Dorsolateral prefrontal cortex (tissue), 122 donors: ENCODE measurements at places on chromosomes 2 and 18. TPM values are rescaled to one million over a fixed set of nuclear protein-coding genes. Genes with fewer than 3 reads are reported as not detected.

DNA sequence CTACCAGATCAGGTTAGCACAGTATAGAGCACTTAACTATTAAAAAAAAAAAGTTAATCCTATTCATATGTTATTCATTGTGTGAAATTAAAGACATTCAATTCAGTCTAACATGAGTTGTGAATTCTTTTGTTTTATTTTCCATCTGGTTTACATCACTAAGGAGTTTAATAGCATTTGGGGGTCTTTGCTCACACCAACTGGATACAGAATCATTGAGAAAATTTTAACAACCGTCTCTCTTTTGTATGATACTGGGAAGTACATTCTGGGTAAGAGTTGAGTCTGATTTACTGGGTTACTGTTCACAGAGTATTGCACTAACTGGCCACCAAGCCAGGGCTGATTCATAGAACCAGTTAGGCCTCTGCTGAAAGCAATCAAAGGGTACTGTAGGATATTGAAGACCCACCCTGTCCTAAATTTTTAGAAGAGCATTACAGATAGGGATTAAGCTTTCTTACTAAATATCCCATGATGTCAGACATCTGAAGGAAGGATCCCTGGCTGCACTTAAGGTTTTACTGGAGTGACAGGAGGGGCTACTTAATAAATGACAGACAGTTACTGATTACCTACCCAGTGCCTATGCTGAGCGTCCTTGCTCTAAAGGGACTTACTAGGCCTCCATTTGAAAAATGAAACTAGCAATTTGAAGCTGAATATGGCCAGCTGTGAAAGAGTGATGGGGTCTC lies 387.9 kb downstream of the SETBP1 start:
- DNase-seq = no peak

DNA sequence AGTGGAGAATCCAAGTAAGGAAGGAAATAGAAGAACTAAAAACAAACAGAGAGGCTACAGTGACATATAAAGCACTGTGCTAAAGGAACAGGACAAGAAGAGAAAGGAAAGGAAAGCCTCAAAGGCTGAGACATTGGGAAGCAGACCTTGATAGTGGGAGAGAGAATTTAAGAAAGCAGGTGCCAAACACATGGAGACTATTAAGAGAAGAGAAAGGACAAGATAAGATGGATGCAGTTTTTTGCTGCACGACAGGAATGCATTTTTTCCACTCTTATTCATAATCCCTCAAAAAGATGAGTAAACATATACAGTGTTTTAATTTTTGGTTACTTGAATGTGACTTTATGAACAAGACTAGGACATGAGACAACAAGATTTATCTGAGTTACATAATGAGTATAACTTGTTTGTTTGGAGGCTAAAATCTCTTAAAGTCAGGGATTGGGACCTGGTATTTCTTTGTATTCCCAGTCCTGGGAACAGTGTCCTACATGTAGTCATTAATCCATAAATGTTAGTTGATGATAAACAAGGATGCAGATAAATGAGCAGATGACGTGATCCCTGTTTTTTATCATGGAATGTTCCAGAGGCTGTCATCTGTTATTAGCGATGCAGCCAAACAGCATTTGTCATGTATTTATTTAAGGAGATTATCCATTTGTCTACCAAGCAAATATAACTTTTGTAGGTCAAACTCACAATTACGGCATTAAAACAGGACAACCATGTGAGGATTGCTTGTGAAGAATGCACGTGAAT lies 141.7 kb downstream of the DNER start:
- DNase-seq = no peak

DNA sequence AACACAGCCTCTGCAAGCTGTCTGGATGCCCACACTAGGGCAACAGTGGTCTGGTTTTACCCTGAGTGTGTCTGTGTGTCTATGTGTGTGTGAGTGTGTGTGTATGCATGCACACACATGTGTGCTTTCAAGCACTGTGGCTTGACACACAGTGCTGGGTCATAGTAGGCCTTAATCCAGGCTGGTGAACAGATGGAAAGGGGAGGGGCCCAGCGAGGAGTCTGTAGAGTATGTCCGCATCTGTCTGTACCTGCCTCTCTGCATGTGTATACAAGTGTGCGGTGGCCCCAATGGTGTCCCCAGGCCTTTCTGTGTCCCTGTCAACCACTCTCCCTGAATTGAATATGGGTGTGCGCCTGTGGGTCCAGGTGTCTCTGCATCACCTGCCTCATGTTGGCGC lies 9.3 kb upstream of the KCNIP3 start:
- DNase-seq = no peak

SPC25 gene
- 0.92 TPM for total RNA-seq

- DNase-seq = no peak
Observed at GRCh38 chr2:190809139-190809764, 71.4 kb upstream of the GLS start.

- DNase-seq = no peak
Observed at GRCh38 chr2:217902379-217903141, 100.2 kb downstream of the TNS1 start.

ZNF396 gene
- 1.8 TPM for total RNA-seq

DNA sequence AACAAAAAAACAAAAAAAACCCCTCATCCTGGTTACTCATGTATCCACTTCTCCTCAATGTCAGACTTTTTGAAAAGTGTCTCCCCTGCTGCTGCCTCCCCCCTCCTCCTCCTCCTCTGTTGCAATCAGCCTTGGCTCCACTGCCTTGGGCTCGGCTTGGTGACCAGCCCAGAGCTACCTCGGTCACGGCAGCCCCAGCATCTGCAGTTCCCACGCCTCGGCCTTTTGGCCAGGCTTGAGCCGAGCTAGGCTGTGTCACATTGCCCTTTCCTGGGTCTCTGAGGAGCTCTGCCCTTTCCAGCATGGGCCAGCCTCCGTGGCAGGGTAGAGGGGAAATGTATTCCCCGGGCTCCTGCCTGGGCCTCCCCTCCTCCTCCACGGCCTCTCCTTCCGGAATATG lies 22.7 kb upstream of the INHBB start:
- DNase-seq = no peak

DNA sequence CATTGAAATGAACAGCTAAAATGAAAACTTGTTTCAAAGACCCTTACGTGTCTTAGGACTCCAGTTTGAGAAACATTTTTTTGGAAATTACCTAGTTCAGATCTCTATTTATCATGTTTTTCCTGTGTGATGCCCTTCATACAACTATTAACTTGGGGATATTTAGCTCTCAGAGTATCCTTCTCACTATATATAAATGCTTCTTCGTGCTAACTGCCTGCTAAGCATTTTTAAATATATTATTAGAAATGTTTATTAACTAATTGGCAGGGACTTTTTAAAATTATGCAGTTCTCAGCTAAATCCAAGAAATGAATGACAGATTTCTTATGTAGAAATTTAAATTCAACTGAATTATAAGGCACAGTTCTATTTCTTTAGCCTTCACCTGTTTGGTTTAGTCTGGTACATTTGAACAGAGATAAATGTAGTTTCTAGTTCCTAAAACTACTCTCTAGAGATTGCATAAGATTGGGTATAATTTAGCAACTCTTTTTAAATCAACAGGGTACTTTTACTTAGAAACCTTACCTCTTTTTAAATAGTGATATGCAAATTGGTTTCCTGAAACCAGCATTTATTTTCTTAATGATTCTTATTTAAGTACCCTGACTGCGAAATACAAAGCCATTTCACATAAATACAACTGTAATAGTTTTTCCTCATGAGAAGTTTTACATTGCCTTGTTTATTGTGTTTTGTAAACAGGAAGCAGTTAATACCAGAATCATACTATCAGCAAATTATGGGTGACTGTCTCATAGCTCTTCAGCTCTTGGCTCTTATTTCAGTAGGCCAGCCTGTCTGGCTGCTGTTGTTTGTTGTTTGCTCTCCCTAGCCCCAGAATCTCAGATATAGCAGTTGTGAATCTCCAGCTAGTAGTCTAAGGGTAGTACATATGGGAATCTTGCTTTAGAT lies 140.7 kb downstream of the PTRHD1 start:
- no peak for DNase-seq

DNA sequence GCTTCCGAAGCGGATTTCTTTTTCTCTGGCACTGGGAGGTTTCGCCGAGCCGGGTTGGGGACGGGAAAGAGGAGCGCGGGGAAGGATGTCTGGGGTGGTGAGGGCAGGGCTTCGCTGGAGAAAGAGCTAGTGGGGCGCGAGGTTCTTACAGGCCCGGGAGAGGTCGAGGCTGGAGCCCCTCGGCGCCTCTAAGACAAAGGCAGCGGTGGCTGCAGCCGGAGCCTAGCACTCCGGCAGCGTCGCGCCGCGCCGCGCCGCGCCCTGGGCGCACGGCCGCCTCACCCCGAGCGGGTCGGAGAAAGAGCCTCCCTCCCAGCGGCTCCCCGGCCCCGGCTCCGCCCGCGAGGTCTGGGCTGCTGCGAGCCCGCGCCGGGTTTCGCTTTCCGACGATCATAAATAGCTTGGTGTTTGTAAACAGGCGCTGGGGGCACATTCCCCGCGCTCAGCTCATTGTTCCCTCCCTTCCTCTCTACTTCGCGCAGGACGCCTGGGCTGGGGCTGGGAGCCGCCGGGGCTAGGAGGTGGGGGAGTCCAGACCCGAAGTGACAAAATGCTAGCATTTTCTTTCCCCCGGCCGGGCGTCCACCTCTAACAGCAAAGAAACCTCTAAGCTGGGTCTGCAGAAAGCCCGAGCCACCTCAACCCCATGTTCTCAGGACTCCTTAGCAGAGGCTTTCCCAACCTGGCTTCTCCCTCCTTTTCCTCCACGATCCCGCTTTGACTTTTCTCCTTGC lies 813 bp upstream of the MEIS1 start:
- DNase-seq = no peak

SERPINB13 gene
- not detected for total RNA-seq

- no peak for DNase-seq
Observed at GRCh38 chr2:241636182-241637017, 558 bp downstream of the THAP4 start.

DNA sequence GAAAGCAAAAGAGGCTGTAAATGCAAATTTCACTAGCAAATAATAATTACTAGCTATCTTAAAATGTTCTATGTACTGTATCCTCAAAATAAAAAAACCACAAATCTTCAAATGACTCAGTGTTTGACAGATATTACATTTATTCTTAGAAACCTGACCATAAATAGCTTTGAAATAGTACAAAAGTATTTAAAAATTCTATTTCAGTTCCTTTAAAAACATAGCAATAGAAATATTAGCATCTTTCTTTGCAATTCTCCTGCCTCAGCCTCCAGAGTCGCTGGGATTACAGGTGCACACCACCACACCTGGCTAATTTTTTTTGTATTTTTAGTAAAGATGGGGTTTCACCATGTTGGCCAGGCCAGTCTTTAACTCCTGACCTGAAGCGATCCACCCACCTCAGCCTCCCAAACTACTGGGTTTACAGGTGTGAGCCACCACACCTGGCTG lies 50.6 kb downstream of the MSH6 start:
- DNase-seq = no peak

MSTN gene
- total RNA-seq = 0.99 TPM

DNA sequence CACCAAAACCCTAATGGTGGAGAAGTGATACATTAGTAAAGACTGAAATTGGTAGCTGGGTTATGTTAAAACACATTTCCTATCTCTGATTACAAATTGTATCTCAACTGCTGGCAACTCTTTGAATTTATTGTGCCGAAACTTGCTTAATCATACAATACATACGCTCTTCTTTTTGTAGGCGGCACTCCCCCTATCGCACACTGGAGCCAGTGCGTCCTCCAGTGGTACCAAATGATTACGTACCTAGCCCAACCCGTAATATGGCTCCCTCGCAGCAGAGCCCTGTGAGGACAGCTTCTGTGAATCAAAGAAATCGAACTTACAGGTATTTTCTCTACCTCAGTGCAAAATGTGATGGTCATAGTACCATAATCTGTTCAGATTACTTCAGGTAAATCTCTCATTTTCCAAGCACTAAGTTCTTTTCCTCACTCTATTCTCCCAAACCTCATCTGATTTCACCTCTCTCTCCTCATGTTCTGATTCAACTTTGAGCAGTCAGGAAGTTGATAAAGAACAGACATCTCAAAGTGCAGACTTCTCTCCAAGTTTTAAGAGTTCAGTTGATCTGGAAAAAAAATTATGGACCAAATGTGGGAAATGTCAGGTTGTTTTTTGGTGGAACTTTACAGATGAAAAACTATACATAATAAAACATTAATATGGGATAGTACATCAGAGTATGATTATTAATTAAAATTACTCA lies 66.5 kb downstream of the ABI2 start:
- no peak for DNase-seq
